Chondrocyte (in vitro differentiated cells): ENCODE measurements at places on chromosomes 3 and 15. TPM values are rescaled to one million over a fixed set of nuclear protein-coding genes. Genes with fewer than 3 reads are reported as not detected.

DNA sequence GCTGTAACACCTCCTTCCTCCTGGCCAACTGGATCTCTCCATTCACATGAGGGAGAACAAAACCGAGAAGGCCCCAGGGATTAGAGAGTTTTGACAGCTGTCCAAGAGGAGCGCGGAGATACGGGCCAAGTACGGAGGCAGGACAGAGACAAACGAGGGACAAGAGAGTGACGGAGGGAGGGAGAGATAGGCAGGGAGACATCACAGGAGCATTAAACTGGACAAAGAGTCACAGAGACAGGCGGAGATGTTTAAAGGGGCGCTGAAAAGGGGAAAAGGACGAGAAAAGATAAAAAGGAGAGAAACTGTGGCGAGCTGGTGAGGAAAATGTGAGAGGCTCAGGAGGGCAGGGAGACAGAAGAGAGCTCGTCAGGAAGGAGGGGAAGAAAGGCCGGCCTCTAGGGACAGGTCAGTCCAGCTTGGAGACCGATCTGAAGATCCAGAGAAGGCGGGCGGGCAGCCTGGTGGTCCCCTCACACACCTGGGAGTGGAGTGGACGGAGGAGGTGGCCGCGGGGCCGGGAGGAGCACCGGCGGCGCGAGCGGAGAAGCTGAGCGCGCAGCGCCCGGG is 40.5 kb upstream of the ROPN1 start:
- peaks cover 23% of the 10 kb centered on the region for H3K4me1 ChIP-seq

- peaks cover 18% of the 10 kb centered on the region for H3K4me1 ChIP-seq
- H3K27ac ChIP-seq, result peak overlapping the region; percentile 8
- H3K27me3 ChIP-seq, result no peaks in the 10 kb centered on the region
- no peak for DNase-seq
- no peak overlapping the region for H3K4me3 ChIP-seq
These were observed 100.1 kb upstream of the TSC22D2 start for GRCh38 chr3:150308037-150308319.

GRCh38 chr3:134874737-134875413 is 79.8 kb downstream of the EPHB1 start:
- H3K4me1 ChIP-seq, result no peaks in the 10 kb centered on the region
- no peak overlapping the region for H3K4me3 ChIP-seq
- no peak for DNase-seq
- H3K36me3 ChIP-seq, result no peaks in the 10 kb centered on the region

DNA sequence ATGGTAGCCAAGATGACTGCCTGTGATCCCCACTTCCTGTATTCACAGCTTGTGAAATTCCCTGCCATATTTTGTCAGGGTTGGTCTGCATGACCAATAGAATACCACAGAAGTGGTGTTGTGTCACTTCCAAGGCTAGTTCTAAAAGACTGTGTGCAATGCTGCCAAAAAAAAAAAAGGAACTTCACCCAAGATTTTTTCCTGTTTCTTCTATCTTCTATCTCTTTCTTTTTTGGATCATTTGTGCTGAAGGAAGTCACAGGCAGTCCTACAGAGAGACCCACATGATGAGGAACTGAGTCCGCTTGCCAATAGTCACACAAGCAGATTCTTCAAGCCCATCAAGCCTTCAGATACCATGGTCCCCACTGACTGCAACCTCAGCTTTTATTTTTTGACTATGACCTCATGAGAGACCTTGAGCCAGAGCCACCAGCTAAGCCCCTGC is 18.1 kb upstream of the RAF1 start:
- no peaks in the 10 kb centered on the region for H3K27me3 ChIP-seq
- H3K4me1 ChIP-seq, result peaks cover 15% of the 10 kb centered on the region
- H3K36me3 ChIP-seq, result no peaks in the 10 kb centered on the region
- no peak for DNase-seq

DNA sequence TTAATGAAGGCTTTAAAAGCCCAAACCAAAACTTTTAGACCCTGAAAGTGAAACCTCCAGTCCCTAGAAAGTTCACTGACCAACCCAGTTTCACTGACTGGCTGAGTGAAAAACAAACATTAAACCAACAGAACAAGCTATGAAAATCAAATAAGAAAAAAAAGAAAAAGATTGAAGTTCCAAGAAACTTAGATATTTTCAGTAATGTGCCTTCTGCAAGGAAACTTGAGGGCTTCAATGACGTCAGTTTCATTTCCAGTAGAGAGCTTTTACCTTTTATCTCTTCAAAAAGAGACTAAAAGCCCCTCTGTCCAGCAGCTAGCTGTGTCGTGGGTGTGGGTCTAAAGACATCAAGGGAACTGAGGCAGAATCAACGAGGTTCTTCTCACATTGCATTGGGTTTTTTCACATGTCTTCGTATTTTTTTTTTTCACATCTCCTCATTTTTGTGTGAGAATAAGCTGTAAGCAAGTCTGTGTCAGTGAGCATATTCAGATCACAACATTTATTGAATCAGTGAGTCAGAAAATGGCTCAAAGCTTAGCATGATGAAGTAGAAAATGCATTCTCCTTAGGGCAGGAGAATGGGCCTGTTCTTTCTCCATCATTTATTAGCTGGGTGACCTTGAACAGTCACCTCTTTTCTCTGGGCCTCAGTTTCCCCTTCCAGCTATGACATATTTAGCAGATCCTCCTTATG is 54.8 kb upstream of the BCL6 start:
- no peak overlapping the region for H3K27ac ChIP-seq
- DNase-seq, result no peak
- H3K4me3 ChIP-seq, result no peak overlapping the region
- no peaks in the 10 kb centered on the region for H3K36me3 ChIP-seq
- no peaks in the 10 kb centered on the region for H3K27me3 ChIP-seq

DNA sequence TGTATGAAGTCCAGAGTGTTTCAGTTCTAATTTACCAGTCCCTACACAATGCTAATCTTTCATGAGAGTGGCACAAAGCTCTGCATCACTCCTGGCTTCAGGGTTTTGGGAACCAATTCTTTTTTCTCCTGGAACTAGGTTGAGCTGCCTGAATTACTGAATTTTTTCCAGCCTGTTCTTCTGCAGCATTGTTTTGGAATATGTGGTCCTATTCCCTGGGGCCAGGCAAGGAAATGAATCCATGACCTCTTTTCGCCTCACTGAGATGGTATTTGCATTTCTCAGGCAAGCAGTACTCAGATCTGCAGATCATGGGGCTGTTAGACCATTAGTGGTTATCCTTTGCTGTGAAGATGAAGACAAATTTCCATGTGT is 25.6 kb upstream of the GPR171 start:
- H3K4me3 ChIP-seq, result no peak overlapping the region
- H3K27me3 ChIP-seq, result no peaks in the 10 kb centered on the region
- no peaks in the 10 kb centered on the region for H3K36me3 ChIP-seq
- H3K27ac ChIP-seq, result peak overlapping the region; percentile 86
- no peak for DNase-seq

- no peak overlapping the region for H3K4me3 ChIP-seq
- peaks cover 18% of the 10 kb centered on the region for H3K4me1 ChIP-seq
- H3K27me3 ChIP-seq, result no peaks in the 10 kb centered on the region
- no peak overlapping the region for H3K27ac ChIP-seq
- no peak for DNase-seq
- peaks cover 2% of the 10 kb centered on the region for H3K36me3 ChIP-seq
These were observed 37.3 kb upstream of the MGA start for GRCh38 chr15:41622901-41623300.

The RFTN1 gene
- total RNA-seq, result 53.3 to 54.9 TPM (median 53.4 TPM) in 3 replicates

The GHSR gene
- not detected in 3 replicates for total RNA-seq
